ENCODE measurements at places on chromosomes 6 and 20.

DNA sequence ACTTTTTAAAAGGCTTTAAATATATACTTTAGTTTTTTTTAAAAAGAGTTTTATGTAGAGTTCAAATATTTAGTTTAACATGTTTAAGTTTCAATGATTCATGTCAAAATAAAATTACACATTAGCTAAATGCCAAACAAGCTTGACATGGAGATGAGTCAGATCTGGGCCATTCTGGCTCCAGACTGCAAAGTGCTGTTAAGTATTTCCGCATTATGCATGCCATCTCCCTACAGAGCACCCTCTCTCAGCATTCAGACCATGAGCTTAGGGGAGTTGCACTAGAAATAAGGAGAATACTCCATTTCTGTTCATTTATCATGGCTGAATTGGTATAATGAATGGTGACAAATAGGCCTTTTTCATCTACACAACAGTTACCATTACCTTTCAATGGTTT lies 21.5 kb upstream of the HS3ST5 start:
- no peak for DNase-seq

GRCh38 chr20:3935956-3936340 lies 46.8 kb downstream of the PANK2 start:
- DNase-seq: no peak

DNA sequence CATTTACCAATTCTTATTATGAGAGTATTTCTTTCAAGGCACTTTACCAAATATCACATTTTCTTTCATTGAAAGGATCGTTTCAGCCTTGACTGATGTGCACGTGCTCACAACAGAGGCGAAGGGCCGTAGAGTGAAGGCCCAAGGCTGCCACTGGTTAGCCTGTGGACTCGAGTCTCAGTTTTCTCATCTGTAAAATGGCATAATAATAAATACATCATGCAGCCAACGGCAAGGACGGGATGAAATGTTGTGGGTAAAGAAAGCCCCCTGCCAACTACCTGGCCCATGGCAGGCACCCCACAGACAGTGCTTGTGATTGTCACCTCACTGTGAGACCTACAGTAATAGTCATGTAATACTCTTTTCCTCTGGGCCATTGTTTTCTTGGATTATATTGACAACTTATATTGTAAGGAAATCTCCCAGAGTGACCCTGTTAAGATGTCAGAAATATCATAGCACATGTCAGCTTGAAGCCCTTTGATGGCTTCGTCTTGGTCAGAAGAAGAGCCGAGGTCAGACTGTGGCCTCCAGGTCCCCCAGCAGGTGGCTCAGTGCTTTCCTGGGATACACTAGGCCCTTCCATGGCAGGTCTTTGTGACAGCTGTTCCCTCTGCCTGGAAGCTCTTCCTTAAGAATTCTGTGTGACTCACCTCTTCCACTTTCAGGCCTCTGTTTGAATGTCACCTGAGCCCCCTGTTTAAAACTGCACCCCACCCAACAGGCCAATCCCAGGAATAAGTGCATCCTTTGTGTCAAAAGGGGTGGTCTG lies 36.3 kb downstream of the FAM50B start:
- DNase-seq: no peak

DNA sequence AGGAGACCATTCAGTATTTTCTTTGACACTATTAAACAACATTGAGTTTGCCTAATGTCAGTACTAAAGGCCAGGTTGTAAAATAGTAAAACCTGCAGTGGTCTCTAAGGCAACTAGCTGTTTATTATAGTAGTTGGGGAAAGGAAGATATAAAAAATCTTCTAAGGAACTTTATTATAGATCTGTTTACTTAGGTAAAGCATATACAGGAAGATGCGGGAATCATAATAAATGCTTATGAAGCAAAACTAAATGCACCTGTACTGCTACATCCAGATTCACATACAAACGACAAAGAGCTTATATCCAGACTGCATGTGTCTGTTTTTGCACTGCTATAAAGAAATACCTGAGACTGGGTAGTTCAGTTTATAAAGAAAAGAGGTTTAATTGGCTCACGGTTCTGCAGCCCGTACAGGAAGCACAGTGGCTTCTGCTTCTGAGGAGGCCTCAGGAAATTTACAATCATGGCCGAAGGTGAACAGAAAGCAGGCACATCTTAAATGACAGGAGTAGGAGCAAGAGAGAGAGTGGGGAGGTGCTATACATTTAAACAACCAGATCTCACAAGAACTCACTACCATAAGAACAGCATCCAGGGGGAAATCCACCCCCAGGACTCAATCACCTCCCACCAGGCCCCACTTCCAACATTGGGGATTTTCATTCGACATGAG lies 8.7 kb upstream of the TRIM39 start:
- no peak for DNase-seq

DNA sequence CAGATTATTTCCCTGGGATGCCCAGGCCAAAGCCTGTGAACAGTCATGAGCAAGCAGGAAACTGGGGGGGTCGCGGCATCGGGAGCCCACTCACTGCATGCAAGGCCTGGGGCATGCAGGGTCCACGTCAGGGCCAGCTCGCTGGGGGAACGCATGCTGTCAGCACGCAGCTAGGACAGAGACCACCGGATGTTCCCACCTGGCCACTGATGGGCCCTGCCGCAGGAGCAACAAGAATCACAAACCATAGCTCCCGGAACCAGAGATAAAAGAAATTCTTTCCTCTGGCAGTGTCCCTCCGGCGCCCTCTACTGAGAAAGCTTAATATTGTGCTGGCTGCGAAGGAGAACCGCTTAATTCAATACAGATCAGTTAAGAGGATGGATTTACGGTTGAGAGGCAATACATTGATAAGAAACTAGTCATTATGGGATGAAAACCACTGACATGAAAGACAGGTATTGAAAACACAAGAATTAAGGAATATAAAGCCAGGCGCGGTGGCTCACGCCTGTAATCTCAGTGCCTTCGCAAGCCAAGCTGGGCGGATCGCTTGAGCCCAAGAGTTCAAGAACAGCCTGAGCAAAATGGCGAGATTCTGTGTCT lies 32.6 kb downstream of the C6orf15 start:
- no peak for DNase-seq

GRCh38 chr6:132733814-132734213 lies 20.0 kb upstream of the VNN1 start:
- DNase-seq: no peak

DNA sequence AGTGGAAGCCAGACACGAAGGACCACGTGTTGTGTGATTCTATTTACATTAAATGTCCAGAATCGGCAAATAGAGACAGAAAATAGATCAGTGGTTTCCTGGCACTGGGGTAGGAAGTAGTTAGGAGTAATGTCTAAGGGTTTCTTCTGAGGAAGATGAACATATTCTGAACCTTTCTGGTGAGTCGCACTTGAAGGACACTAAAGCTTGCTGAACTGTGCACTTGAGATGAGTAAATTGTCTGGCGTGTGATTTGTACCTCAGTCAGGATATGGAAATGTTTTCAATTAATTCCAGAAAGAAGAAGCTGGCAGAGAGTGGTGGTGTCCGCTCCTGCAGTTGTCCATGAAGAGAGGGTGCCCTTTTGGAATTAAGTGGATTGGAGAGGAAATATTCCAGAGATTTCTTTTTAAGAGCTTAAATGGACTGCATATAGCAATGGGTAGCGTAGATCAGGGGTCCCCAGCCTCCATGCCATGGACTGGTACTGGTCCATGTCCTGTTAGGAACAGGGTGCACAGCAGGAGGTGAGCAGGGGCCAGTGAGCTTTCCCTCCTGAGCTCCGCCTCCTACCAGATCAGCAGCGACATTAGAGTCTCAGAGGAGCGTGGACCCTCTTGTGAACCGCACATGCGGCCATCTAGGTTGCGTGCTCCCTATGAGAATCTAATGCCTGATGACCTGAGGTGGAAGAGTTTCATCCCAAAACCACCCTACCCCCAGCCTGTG lies 12.4 kb upstream of the KIF25 start:
- DNase-seq: no peak

DNA sequence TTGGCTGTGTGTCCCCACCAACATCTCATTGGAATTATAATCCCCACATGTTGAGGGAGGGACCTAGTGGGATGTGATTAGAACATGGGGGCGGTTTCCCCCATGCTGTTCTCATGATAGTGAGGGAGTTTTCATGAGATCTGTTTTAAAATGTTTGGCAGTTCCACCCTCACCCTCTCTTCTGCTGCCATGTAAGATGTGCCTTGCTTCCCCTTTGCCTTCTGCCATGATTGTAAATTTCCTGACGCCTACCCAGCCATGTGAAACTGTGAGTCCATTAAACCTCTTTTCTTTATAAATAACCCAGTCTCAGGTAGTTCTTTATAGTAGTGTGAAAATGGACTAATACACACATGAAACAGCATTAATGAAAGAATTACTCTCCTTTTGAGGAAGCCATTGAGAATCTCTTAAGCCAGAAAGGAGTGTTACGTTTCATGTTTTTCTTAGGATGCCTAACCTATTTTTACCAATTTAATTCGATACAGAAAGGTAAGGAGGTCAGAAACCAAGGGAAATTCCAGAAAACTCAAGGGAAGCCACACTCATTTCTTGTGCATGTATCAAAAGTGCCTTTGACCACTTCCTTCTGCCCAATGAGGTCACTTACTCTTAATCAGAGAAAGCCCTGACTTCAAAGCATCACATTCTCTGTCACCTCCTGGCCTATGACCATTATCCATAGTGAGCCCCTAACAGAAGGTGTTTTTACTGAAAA lies 24.7 kb upstream of the HINT3 start:
- no peak for DNase-seq

DNA sequence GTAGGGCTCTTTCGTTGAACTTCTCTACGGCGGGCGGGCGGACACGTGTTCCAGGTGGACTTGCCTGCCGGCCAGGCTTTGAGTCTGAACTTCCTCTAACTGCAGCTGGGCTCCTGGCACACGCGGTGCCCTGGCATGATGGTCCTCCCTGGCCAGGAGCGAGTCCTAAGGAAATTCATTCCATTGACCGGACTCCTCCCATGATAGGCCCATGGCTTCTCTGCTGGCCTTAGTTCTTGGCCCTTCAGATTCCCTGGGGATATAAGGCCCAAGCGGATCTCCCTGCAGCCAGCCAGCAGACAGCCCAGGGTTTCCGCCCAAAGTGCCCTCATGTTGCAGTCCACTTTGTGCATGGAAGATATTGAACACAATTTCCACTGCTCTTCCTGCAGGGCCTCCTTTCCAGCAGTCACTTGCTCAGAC lies 39.4 kb downstream of the TBC1D7 start:
- no peak for DNase-seq

- no peak for DNase-seq
Measured at GRCh38 chr6:141483598-141484061, 649.1 kb upstream of the GJE1 start.

- no peak for DNase-seq
Measured at GRCh38 chr20:5172903-5173463, 46.2 kb downstream of the CDS2 start.
